Type B pancreatic cell (in vitro differentiated cells): ENCODE measurements at places on chromosomes 3 and 15. TPM values are rescaled to one million over a fixed set of nuclear protein-coding genes. Genes with fewer than 3 reads are reported as not detected.
A peak's percentile ranks its signal among the peaks of the same experiment; 100 is the strongest.

- DNase-seq: no peak
Observed at GRCh38 chr3:183688874-183689273, 8.7 kb upstream of the YEATS2 start.

DNA sequence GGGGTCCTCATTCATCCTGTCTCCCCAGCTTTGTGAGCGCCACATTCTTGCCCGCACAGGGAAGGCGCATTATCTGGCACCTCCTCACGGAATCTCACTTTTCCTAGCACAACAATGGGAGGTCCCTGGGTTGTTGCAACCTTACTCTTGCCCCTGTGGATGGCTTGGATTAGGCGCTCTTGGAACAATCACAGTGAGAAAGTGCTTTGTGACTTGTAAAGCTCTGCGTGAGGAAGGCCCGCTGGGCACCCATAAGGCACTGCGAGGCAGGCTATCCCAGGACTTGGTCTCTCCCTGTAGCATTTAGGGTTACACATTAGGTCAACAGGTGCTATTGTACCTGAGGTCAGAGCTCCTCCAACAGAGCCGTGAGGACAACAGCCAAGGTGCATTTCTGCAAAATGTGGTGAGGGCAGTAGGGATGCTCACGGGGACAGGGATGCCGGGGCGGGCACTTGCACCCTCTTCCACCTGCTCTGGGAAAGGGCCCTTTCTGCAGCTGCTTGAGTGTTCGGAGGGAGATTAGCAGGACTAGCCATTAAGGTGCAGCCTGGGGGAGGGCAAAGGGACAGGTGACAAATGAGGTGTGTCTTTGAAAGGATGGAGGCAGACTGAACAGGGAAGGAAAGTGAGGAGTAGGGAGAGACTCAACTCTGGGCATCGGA lies 13.9 kb upstream of the LRRC15 start:
- peak; percentile 62 for DNase-seq

DNA sequence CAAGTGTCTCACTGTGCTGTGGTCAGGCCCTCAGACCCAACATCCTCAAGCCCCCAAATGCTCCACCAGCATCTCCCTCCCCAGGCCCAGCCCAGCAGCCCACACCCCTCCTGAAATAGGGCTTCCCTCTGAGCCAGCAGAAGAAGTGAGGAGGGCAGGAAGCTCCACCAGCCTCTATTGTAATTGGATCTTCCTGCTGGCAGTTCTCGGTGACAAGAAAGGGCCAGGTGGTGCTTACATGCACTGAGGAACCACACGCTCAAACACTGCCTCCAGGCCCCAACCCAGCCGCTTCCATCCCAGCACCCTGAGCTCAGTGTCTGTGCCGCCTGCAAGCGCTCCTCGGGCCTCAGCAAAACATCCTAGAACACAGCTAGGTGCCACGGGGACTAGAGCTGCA lies 96.7 kb downstream of the ATP10A start:
- no peak for DNase-seq

GRCh38 chr15:35195649-35196048 lies 110.6 kb upstream of the NANOGP8 start:
- no peak for DNase-seq

The RAD18 gene
- total RNA-seq: 13.5 and 21.3 TPM in 2 replicates

DNA sequence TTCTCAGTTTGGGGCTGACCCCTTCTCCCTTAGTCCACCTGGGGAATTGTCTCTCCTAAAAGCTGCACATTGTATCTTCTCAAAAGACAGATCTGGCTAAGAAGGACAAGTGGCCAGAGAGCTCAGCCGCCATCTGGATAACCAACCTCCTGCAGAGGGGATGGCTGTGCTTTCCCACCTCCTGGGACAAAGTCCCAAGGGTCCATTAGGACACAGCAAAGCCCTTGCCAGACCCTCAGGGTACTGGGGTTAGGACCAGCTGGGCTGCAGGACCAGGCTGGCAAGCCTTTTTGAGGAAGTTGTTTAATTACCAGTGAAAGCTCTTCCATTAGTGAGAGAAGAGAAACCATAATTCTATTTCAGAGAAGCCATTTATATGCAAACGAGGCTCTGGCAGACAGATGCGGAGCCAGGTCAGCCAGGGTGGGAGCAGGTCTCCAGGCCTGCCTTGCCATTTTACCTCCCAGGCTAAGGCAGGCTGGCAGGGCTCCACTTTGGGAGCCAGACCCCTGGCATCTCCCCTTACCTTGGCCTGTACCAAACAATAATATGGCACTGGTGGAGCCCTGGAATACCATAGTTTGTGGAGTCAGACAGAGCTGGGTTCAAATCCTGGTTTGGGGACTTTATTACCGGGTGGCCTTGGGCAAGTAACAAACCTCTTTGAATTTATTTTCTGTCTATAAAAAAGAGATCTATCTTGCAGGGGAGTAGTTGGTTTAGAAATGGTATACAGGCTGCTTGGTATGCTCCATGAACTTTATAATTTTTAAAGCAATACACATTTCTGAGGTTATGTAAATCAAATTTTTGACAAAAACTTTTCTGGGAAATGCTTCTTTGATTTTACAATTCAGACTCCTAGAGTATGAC lies 17.9 kb downstream of the SHF start:
- no peak for DNase-seq

The GNB4 gene
- total RNA-seq: 11.9 and 26.8 TPM in 2 replicates

GRCh38 chr15:69468241-69469121 lies 15.9 kb downstream of the RPLP1 start:
- DNase-seq: no peak
